Fibroblast of the aortic adventitia (primary cell): ENCODE measurements at places on chromosomes 16 and 17. TPM values are rescaled to one million over a fixed set of nuclear protein-coding genes. Genes with fewer than 3 reads are reported as not detected.

Gene MT1A
- total RNA-seq, result 0.72 TPM in 1 of 2 replicates, not detected in the other

Gene NACA2
- not detected in 2 replicates for total RNA-seq

Gene CLEC10A
- total RNA-seq, result not detected in 2 replicates

Gene CCL18
- not detected in 2 replicates for total RNA-seq
